Activated naive CD4-positive, alpha-beta T cell (primary cell): ENCODE measurements at places on chromosomes 5 and 9.

- DNase-seq = no peak
These were observed 57.7 kb downstream of the FGF18 start for GRCh38 chr5:171477101-171477500.

GRCh38 chr5:113186061-113186460 lies 209.5 kb downstream of the DCP2 start:
- DNase-seq = no peak

GRCh38 chr5:127421471-127421870 lies 96.0 kb upstream of the PRRC1 start:
- DNase-seq = no peak

GRCh38 chr9:135507104-135508035 lies 6.9 kb downstream of the MRPS2 start:
- DNase-seq = no peak
